NCI-H1048 (cell line): ENCODE measurements at places on chromosomes 4 and X.

DNA sequence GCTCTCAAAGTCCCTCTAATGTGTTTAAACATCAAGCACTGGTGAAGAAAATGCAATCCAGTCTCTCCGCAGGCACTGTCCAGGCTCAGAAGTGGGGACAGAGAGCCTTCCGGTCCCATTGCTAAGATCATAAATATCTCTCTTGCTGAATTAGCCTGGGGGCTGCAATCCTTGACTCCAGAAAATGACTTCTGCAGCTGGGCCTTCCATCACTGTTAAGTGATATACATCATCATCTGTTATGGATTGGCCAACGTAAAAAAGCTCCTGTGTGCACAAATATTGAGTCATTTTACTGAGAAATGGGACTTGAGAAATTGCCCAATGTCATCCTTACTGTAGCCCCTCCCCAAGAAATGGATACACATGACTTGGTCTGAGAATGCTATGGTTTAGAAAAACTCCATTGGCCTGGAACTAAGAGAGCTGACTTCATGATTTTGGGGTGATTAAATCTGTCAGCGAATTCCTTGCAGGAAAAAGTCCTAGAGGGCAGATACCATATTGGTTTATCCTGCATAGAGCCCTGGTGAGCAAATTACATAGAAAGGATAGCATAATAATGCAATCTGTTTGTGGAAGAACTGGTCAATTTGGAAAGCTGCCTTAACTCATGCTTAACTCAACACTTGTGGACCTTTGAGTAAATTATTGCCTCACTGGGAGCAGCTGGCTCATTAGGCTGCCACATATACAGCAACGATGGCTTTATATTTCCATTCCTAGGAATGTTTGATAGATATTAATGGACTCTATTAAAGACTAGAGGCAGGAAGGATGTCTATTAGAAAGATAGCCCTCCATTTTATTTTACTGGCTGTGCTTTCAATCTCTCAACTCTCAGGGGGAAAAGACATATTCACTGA is 346.1 kb downstream of the GBA3 start:
- no peak for DNase-seq

DNA sequence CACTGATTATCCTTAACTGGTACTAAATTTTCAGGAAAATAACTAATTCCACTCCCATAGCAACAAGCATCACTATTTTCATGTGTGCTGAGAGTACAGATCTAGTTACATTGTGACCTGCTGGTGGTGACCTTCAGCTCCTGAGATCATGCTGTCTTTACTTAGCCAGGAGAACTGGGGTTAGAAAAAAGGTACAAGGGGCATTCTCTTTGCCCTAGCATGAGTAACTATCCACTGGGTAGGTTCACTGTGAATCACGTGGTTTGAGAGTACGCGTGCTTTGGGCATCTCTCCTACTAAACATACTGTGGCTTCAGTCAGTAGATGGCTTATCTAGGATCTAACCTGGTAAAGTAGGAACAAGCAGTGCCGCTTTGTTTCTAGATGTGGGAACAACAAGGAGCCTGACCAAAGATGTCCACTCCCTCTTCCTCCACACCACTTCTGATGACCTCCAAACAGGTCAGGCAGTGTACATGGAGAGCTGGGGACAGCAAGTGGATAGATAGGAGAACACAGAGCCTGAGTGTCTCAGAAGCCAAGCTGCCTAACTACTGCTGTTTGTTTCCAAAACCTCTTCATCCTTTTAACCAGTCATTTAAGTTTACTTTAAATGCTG is 90.2 kb downstream of the CBR4 start:
- no peak for DNase-seq

GRCh38 chr4:142598132-142598531 is 248.0 kb downstream of the INPP4B start:
- no peak for DNase-seq

GRCh38 chrX:77422891-77423648 is 24.1 kb upstream of the FGF16 start:
- no peak for DNase-seq

GRCh38 chr4:137583671-137584070 is 51.4 kb upstream of the PCDH18 start:
- DNase-seq = no peak

DNA sequence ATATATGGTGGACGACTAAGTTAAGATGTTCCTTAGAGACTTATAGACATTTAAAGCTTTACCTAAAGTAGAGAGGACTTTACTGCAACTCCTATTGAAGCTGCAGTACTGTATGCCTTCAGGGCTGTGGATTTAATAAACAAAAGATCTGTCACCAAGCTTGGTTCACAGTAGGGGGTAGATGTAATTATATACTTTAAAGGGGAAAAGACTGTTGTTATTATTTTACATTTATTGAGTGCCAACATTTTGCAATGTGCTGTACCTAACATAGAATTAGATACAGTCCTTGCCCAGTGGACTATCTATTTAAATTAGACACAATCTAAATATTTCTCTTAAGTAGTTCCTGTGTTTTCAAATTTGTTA is 67.2 kb downstream of the SLIT2 start:
- peak; percentile 72 for DNase-seq

- DNase-seq = no peak
Measured at GRCh38 chrX:155259752-155260151, 4.5 kb downstream of the RAB39B start.

- no peak for DNase-seq
Measured at GRCh38 chrX:21838937-21839333, 482 bp upstream of the MBTPS2 start.

DNA sequence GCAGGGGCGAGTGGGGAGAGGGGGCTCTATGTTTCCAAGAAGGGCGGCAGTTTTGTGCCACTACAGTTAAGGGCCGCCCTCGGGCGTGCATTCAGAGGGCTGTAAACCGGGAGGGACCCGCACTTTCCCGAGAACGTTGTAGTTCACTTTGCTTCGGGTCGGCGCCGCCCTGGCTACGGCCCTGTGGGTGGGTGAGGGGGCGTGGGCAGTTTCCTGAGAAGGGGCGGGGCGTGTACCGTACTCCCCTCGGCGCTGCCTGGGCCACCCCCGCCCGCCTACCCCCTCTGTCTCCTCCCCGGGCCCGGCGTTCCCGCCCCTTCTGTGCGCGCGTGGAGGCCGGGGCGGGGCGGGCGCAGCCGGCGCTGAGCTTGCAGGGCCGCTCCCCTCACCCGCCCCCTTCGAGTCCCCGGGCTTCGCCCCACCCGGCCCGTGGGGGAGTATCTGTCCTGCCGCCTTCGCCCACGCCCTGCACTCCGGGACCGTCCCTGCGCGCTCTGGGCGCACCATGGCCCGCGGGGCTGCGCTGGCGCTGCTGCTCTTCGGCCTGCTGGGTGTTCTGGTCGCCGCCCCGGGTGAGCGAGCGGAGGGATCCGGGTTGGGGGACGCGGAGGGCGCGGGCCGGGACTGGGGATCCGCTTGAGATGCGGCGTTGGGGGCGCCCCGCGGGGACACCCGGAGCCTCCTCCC is at the start of gene CD99:
Gene CD99 (plus strand): TSS at position 440 of the 687 bp plus-strand sequence. CDS start 66 bp downstream, at position 506.
- no peak for DNase-seq

DNA sequence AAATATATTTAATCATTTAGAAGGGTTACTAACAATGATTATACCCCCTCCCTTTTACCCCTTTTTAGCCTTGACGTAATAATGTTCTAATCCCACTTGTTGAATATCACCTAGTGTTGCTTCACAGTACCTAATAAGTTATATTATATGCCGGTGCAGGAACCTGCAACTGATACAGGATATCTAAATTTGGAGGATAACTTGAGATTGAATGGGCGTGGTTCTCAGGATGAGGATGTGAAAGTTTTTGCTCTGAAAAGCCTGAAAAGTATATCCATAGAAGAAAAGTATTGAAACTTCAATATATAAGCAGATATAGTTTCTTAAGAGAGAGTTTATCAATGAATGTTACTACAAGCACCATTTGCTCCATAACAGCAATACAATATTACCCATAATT is 59.8 kb downstream of the ZNF711 start:
- DNase-seq = no peak

DNA sequence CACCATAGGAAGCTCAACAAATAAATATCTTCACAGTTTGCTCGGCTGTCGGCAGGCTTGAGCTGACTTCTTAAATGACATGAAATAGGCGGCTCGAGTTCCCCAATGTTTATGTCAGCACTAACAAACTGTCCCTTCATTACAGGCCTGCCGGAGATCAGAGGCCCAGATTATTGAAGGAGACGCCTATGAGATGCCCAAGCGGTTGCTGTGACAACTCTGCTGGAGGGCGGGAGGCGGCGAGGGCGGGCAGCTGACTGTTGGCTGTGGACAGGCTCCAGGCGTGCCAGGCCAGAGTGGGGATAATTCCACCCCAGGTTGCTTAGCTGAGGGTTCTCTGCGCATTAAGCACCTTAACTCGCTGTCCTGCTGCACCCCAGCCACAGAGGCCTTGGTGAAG is 39.2 kb upstream of the MSX1 start:
- no peak for DNase-seq
